ENCODE measurements at places on chromosomes 2 and 18.

DNA sequence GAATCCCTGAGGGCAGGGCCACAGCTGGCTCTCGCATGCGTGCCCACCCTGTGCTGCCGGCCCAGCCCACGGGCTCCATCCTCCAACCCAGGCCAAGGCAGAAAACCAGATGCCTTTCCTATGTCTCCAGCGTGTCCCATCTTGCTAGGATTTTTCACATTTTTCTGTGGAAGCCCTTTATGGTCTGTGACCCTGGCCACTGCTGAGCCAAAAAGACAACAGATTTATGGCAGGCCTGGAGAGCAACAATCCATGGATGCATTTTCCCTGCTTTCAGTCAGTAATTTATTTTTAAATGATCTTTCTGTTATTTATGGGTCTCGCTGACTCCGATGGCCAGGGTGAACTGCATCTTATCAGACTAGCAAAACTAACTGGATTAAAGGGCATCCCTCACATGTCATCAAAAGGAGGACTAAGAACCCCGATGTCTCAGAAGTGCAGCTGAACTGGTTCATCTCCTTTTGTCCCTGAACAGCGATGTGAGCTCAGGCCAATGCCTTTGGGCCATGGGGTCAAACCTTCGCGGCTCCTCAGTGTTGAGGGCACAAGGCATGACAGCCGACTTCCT, 346.0 kb downstream of the CYRIA start:
- no peak for DNase-seq

- no peak for DNase-seq
Observed at GRCh38 chr2:160715428-160715827, 221.8 kb upstream of the RBMS1 start.

DNA sequence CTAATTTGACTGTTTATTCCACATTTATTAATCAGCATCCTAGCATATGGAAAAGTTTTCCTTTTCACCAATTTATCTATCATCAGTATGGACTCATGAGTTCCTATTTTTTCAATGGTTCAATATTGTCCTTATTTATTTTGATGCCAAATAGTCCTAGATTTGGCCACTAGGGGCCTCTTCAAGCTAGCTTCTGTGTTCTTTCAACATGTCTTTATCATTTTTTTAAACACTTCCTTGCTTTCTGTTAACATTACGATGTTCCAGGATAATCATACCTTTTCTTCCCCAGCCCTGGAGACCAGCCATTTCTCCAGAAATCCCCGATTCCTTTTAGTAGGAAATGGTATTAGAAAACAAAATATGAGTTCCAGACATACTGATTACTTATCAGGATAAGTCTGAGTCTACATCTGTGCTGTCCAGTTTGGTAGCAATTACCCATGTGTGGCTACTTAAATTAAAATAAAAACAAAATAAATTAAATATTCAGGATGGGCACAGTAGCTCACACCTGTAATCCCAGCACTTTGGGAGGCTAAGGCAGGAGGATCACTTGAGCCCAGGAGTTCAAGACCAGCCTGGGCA, 70.6 kb downstream of the RPE start:
- peak; percentile 57 for DNase-seq

- peak; percentile 67 for DNase-seq
Observed at GRCh38 chr2:160252278-160252887, 52.3 kb upstream of the ITGB6 start.

DNA sequence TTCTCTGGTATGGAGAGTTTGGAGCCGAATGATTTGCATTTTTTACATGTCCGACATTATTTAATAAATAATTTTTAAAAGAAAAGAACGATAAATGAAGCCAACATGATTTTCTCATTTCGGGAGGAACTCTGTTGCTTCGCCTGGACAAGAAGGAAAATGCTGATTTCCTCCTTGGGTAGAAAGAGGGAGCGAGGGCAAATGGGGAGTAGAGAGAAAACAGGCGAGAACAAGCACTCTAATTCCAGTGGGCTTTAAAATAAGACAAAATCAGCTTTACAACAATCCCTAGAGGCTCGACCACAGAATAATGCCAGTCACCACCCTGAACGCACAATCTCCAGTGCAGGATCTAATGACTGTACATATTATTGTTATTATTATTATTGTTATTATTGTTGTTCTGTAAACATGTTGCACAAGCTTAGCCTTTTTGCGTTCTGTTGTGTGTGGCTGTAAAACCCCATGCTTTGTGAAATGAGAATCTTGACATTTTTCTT, 3.7 kb downstream of the DLX1 start:
- DNase-seq: no peak

- DNase-seq: no peak
Observed at GRCh38 chr2:20972110-20972509, 71.8 kb downstream of the APOB start.

DNA sequence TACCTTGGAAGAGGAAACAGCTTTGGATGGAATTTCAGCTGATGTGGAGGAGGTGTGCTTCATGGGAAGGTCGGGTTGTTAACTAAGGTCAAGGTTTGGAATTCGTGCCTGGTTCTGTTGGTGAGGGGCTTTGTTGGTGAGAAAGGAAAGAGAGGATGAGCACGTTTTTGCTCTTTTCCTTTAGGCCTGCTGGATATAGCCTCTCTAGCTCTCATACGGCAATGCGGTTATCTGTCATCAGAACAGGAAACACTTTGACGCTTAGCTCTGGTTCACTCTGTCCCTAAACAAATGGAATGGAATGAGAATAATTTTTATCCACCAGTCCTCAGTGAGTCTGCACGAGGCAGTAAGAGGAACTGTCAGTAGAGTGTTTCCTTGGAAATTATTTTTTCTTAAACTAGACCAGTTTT, 169.7 kb upstream of the NOSTRIN start:
- no peak for DNase-seq

- no peak for DNase-seq
Observed at GRCh38 chr2:232761301-232761907, 15.0 kb downstream of the KCNJ13 start.

DNA sequence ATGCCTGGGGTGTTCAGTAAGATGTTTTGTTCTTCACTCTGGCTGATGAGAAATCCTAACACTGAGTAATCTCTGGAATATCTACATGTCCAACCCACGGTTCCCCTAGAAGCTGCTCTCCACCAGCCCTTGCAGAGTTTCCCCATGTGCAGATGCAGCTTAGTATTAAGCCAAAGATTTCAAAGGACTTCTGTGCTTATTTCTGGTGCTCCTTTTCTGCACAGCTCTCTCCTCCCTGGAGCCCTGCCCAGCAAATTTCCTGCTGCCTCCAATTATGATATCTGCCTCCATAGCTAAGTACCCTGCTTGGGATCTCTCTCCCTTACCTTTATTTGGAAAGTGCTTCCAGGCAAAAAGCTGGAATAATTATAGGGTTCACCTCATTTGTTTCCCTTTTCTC, 949.3 kb downstream of the BCL11A start:
- DNase-seq: no peak

DNA sequence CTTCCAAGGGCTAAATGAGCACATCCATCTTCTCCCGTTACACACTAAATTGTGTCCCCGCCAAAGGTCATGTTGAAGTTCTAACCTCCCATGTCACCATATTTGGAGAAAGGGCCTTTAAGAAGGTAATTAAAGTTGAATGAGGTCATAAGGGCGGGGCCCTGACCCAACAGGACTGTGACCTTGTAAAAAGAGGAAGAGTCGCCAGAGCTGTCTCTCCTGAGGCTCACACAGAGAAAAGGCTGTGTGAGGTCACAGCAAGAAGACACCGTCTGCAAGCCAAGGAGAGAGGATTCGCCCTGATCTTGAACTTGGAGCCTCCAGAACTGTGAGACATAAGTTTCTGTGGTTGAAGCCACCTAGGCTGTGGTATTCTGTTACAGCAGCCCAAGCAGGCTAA, 24.1 kb downstream of the TRABD2A start:
- DNase-seq: no peak

- DNase-seq: no peak
Observed at GRCh38 chr2:26488463-26489212, 10.7 kb upstream of the OTOF start.

DNA sequence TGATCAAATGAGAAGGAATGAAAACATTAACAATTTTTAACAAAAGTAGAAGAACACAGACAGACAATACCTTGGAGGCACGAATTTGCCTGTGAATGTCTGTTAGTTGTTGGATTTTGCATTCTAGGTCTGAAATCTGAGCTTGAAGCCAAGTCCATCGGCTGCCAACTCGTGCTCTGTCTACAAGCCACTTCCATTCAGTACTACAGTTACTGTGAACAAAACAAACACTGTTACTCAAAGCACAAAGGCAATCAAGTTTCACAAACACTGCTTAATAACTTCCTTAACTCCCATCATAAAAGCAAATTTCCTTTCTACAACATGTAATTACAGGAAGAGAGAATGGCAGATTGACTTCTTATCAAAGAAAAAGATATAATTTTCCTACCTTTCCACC, 42.2 kb downstream of the KANSL1L start:
- DNase-seq: no peak

DNA sequence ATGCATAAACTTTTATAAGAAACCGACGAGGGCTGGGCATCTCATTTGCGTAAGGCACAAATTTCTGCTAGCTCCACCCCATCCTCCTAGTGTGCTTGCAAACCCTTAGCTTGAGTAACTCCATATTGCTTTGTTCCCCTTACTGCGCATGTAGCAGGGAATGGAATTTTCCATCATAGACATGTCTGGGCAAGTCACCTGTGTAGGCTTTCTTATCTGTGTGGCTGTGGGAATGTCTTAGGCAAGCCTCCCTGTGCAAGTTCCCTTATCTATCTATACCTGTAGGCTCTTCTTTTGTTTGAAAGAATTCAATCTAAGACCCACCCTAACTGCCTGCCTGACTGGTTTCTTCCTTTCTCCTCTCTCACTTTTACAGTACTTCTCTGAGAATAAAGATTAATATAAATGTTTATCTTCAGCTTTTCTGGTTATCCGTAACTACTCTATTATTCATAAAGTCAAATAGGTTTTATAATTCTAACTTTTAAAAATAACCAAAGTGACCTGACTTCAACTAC, 217.6 kb upstream of the FIGN start:
- no peak for DNase-seq

DNA sequence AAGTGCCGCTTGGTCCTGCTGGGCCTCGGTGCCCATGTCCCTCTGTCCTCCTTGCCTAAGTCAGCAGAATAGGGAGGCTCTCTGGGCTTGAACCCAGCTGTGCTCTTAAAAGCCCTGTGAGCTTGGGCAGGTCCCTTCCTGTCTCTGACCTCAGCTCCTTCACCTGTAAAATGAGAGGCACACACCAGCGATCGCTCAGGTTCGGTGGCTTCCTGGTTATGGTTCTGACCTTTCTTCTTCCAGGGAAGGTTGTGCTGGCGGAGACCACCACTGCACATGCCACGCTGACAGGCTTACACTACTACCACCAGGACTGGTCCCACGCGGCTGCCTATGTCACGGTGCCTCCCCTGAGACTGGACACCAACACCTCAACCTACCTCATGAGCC, 36.1 kb upstream of the MAPRE3 start:
- DNase-seq: no peak

- no peak for DNase-seq
Observed at GRCh38 chr2:99779276-99779675, 289.5 kb upstream of the REV1 start.

GRCh38 chr2:1707771-1708418, 36.4 kb downstream of the PXDN start:
- peak; percentile 81 for DNase-seq

DNA sequence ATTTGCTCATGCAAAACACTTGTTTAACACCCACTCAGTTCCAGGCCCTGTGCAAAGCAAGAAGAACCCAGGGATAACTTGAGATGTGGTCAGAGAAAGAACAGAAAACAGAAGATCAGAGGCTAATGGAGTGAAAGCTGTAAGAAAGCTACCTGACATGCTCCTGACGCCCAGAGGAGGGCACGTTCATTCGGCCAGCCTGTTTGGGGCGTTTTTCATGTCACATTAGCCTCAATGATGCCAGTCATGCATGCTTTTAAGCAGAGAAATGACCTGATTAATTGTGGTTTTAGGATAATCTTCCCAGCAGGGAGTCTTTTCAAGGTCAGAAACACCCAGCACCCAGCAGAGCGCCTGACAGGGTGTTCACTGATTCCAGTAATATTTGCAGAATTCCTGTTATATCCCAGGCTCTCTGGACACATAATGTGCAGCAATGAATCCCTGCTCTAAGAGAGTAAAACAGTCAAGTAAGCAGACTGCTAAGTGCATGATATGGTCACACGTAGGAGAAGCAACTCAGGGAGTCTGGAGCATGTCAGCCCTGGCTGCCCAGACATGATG, 320.0 kb downstream of the LRATD1 start:
- no peak for DNase-seq

DNA sequence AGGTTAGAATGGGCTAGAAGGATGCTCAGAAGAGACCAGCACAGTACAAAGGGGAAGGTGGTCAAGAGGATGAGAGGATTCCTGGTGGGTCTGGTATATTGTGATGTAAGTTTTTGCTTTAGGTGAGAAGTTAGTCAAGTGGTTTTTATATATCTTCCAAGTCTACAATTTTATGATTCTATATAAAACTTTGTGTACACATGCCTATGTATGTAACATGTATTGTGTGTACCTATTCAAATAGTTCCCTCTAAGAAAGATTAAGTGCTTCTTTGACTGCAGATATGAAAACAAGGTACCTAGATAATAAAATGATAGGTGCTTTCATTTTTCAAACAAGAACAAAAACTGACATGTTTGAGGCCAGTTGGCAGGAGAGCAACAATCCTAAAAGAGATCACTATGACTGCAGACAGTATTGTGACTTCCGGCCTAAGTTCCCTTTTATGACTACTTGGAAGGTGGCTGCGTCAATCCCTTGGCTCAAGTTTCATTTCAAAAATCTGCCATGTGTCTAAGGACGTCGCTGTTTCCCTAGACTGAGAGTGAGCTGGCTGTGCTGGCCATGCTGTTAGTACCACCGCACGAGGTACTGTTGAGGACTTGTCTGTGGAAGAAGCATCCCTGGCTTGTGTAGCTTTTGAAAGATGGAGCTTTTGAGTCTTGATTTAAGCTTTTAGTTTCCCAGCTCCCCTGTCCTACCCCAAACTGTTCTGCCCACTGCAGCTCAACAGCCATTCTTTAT, 123.1 kb downstream of the PRPF40A start:
- DNase-seq: no peak

GRCh38 chr2:235709124-235709813, 215.4 kb downstream of the AGAP1 start:
- peak; percentile 27 for DNase-seq

- peak; percentile 39 for DNase-seq
Observed at GRCh38 chr2:48423376-48423775, 106.6 kb upstream of the STON1 start.
